ENCODE measurements at places on chromosomes 13 and 19.

DNA sequence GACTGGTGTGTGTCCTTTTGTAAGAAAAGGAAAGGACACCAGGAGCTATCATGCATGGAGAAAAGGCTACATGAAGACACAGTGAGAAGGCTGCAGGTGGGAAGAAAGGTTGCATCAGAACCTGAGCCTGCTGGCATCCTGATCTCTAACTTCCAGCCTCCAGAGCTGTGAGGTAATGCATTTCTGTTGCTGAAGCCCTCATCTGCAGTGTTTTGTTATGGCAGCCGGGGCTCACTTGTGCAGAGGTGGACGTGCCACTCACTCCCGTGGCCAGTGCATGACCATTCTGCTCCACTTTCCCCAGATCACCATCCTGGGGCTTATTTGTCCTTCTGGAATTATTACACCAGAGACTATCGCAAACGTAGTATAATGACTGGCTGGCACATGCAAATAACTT lies 155.3 kb downstream of the IRS2 start:
- DNase-seq = no peak

DNA sequence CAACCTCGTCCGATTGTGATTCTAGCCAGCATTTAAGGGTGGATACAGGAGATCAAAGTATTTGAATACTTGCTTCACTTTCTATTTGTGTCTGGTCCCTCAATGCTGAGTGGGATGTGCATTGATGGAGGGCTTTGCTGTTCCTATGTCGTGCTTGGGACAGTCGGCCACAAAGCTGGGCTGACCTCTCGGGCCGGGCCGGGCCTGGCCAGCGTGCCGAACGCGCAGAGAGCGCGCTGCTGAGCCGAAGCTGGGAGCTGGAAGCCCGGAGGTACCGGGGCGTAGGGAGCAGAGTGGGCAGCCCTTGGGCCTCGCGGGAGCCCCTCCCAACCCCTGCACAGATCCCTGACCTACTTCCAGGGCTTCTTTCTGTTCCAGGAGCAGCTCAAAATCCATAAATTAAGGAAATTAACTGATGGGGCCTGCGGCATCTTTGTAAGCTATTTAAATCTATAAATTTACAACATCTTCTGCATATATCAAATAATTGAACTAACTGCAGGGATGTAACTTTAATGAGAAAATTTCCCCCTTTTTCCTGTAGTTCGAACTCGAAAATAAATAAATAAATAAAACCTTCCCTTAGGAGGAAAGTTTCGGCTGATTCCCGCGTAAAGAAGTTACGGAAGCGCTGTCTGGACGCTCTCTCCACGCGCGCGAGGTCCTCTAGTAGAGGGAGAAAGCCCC lies 1.8 kb upstream of the KCTD15 start:
- peak; percentile 38 for DNase-seq

GRCh38 chr13:30133554-30133912 lies 173.8 kb downstream of the KATNAL1 start:
- DNase-seq = no peak

GRCh38 chr13:85657942-85658341 lies 141.3 kb downstream of the SLITRK6 start:
- no peak for DNase-seq

DNA sequence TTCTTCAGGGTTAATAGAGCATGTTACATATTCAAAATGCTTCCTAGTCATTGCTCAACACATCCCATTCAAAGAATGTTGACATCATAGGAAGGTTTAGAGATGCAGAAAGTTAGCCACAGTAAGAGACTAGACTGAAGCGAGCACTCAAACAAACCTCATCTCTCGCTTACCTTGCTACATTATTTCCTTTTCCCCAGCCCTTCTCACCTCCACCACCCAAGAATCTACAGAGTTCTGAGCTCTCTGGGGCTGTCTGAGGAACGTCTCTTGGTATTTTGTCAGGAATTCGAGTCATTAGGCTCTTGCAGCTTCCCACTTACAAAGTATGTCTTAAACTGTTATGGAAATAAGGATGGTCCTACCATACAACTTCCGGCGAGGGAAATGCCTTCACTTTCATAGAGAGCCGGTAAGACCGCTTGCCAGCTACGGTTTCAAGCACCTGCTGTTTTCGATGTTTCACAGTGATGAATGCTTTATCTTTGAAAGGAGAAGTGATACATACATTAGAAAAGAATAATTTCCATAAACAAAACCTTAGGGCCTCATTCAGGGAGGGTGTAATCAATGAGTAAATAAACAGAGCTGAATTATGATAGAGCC lies 65.1 kb downstream of the FLT1 start:
- DNase-seq = no peak

DNA sequence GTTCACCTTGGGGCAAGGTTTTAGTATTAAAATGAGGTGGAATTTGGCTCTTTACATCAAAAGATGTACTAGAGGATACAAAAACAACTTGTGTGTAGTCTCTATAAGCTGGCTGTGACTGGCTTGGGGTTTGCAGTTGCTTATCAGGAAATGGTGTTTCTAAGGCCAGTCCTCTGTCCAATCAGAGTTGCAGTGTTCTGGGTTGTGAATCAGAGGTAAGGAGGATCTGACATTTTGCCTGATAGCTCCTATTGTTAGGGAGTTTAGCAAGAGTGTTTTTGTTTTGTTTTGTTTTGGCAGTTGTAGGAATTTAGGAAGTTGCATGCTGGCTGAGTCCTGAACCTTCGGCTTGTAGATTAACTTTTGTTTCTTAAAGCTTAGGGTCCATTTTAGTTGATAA lies 20.1 kb upstream of the ESD start:
- no peak for DNase-seq

DNA sequence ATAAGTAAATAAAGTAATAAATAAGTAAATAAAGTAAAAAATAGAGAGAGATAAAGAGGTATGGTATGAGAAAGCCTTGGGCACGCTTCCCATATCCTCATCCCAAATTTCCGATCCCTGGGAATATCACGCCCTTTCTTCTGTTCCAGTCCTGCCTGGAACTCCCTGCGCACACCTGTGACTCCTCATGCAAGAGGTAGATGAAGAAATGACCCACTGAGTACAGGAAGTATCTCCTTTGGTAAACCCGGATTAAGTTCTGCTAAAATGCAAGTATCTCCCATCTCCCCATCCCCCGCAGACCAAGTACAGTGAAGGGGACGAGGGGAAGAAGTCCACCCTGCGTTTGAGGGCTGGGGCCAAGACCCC lies 399 bp upstream of the ZNF136 start:
- DNase-seq = no peak

DNA sequence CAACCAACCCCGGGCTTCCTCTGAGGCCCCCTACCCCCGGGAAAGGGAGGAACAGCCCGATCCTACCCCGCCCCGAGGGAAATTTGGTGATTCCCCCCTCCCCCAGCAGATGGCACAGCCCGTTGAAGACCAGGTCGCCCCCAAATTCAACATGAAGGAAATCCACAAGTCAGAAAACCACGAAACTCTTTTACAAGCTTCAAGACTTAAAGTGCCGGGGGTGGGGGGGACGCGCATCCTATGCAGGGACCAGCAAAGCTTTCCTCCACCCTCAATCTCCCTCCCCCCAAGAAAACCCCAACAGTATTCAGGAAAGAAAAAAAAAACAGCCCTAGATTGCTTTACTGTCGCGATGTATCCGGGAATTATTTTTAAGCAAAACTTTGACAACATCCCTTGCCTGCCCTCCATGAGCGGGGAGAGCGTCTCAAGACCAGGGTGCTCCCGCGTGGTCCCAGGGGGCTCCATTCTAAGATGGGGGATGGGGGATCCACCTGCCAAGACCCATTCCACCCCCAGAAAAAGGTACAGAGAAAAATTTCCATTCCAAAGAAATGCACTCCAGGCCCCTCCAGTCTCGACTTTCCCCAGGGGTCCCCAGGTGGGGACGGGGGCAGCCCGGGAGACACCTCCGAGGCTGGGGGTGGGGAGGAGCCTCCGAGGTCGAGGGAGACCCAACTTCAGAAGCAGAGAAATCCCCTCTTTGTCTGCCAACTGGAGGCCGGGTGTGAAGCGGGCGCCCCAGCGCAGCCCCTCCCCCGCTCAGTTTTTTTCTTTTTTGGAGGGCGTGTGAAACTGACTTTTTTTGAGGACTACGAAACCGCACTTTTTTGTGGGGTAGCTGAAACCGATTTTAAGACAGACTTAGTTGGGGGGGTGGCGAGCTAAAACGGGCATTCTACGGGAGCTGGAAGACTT lies 1.5 kb downstream of the TCF3 start:
- peak; percentile 51 for DNase-seq

GRCh38 chr13:109479534-109479933 lies 306.8 kb downstream of the IRS2 start:
- no peak for DNase-seq

GRCh38 chr19:7257148-7258040 lies 36.8 kb downstream of the INSR start:
- no peak for DNase-seq

DNA sequence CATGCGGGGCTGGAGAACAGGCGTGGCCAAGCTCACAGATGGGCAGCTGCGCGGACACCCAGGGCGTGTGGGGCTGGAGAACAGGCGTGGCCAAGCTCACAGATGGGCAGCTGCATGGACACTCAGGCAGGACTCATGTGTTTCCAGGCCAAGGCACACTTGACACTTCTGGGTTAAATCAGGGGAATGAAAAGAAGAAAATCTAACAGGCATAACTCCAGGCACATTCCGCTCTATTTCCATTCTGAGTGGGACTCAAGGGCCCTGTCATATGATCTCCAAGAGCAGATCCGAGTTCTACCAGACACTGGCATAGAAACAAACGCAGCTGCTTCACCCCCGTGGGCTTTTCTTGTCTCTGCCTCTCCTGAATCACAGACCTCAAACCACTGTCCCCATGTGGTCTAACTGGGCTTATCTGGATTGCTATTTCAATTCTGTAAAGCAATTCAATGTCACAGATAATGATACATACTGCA lies 17.4 kb upstream of the C13orf46 start:
- no peak for DNase-seq
